Diencephalon (tissue), 1 donor: ENCODE measurements at places on chromosomes 5 and 9. TPM values are rescaled to one million over a fixed set of nuclear protein-coding genes. Genes with fewer than 3 reads are reported as not detected.

AUH gene
- 25.1 TPM for total RNA-seq

GRIN3A gene
- 46.8 TPM for total RNA-seq

OR1Q1 gene
- total RNA-seq: not detected

STPG3 gene
- total RNA-seq: not detected

SHC3 gene
- total RNA-seq: 42.0 TPM

FOXI1 gene
- not detected for total RNA-seq

PRUNE2 gene
- 35.8 TPM for total RNA-seq

GFI1B gene
- 0.23 TPM for total RNA-seq

NME5 gene
- 22.4 TPM for total RNA-seq

UAP1L1 gene
- total RNA-seq: 0.69 TPM

PLPPR1 gene
- total RNA-seq: 152 TPM

PHYHD1 gene
- 2.1 TPM for total RNA-seq

CCNJL gene
- total RNA-seq: 2.5 TPM

CARTPT gene
- 2.3 TPM for total RNA-seq

NPR3 gene
- total RNA-seq: 6.2 TPM

C7 gene
- total RNA-seq: 3.9 TPM

DOCK8 gene
- total RNA-seq: 4.2 TPM

COL5A1 gene
- 6.9 TPM for total RNA-seq

ARSI gene
- 0.46 TPM for total RNA-seq

PCDHGA6 gene
- total RNA-seq: 11.3 TPM

GOLGA2 gene
- 61.8 TPM for total RNA-seq

UNC13B gene
- 26.5 TPM for total RNA-seq

ARID3C gene
- 0.69 TPM for total RNA-seq
